Adipose tissue (tissue), 3 donors: ENCODE measurements at places on chromosomes 7 and 10. TPM values are rescaled to one million over a fixed set of nuclear protein-coding genes. Genes with fewer than 3 reads are reported as not detected.

Gene INHBA
- 0.07 TPM for polyA plus RNA-seq

Gene EIF5AL1
- 0.92 TPM for polyA plus RNA-seq

Gene PKD2L1
- polyA plus RNA-seq = not detected

Gene LRRC61
- polyA plus RNA-seq = 1.3 TPM

Gene ANXA8
- 12.7 TPM for polyA plus RNA-seq

Gene HOXA5
- 3.1 TPM for polyA plus RNA-seq

Gene ABCF2
- 32.4 TPM for polyA plus RNA-seq

Gene VENTX
- 0.28 TPM for polyA plus RNA-seq

Gene ABCC2
- 2.6 TPM for polyA plus RNA-seq
